ENCODE measurements at places on chromosomes 4 and X. TPM values are rescaled to one million over a fixed set of nuclear protein-coding genes. Genes with fewer than 3 reads are reported as not detected.

The KDR gene
- 14.5 TPM for polyA plus RNA-seq

The NWD2 gene
- polyA plus RNA-seq: 0.64 TPM

The WWC2 gene
- 19.7 TPM for polyA plus RNA-seq

- no peak overlapping the region for H3K4me3 ChIP-seq
- DNase-seq: no peak
- H3K27me3 ChIP-seq: no peaks in the 10 kb centered on the region
- no peaks in the 10 kb centered on the region for H3K36me3 ChIP-seq
- H3K4me1 ChIP-seq: peaks cover 9% of the 10 kb centered on the region
- H3K27ac ChIP-seq: no peak overlapping the region
Observed at GRCh38 chr4:37981844-37982720, 21.9 kb downstream of the PTTG2 start.

- H3K4me1 ChIP-seq: peaks cover 3% of the 10 kb centered on the region
- H3K27me3 ChIP-seq: no peaks in the 10 kb centered on the region
- DNase-seq: no peak
Observed at GRCh38 chrX:103831342-103831802, 685 bp downstream of the RAB9B start.

DNA sequence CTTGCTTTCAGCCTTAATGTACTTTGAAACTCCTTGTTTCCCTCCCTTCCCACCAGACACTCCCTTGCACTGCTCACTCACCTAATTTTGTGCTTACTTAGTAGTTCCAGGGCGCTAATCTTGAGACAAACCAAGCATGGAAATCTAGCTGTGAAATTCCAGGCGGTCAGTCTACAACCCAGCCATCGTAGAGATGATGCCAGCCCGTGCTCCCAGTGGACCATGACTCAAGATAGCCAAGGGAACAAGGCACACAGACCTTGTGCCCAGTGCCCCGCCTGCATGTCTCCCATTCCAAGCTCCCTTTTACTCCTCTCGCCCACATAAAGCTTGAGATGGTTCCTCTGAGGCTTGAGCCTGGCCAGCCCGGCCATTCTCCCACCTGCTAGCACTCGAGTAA lies 11.1 kb downstream of the TREX2 start:
- H3K36me3 ChIP-seq: no peaks in the 10 kb centered on the region
- no peak for DNase-seq
- H3K4me3 ChIP-seq: no peak overlapping the region
- no peak overlapping the region for H3K27ac ChIP-seq
- H3K27me3 ChIP-seq: no peaks in the 10 kb centered on the region
- H3K4me1 ChIP-seq: no peaks in the 10 kb centered on the region

- H3K27ac ChIP-seq: no peak overlapping the region
- no peak for DNase-seq
- H3K4me3 ChIP-seq: no peak overlapping the region
- no peaks in the 10 kb centered on the region for H3K27me3 ChIP-seq
Observed at GRCh38 chrX:71545364-71545763, 12.5 kb downstream of the OGT start.

The ZCCHC12 gene
- 9.1 TPM for polyA plus RNA-seq

- H3K27ac ChIP-seq: peak overlapping the region; percentile 86
- H3K27me3 ChIP-seq: no peaks in the 10 kb centered on the region
- H3K36me3 ChIP-seq: peaks cover 25% of the 10 kb centered on the region
- no peak for DNase-seq
Observed at GRCh38 chr4:145097331-145097820, 620 bp downstream of the ANAPC10 start.

- no peaks in the 10 kb centered on the region for H3K4me1 ChIP-seq
- no peaks in the 10 kb centered on the region for H3K27me3 ChIP-seq
- no peak for DNase-seq
- H3K4me3 ChIP-seq: no peak overlapping the region
- H3K36me3 ChIP-seq: no peaks in the 10 kb centered on the region
Observed at GRCh38 chr4:146436423-146437162, 85.1 kb downstream of the SLC10A7 start.

The ELF2 gene
- 42.4 TPM for polyA plus RNA-seq

GRCh38 chr4:36043901-36044300 lies 200.4 kb downstream of the ARAP2 start:
- no peak for DNase-seq
- no peaks in the 10 kb centered on the region for H3K4me1 ChIP-seq
- H3K27ac ChIP-seq: no peak overlapping the region
- H3K27me3 ChIP-seq: no peaks in the 10 kb centered on the region
- H3K36me3 ChIP-seq: no peaks in the 10 kb centered on the region

DNA sequence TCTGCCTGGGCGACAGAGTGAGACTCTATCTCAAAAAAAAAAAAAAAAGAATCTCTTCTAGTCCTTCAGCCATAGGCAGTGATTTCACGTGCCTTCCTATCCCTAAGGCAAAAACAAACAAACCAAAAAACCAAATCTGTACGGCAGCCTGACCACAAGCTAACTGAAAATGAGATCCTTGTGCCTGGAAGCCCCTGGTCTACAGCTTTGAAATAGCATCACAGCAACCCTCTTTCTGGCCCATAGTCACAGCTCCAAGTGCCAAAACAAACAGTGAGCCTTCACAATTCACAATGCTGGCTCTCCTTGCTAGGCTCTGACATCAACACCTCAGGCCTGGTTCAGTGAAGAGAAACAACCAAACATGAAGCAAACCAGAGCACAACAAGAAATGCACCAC lies 46.1 kb downstream of the TMEM150C start:
- H3K4me1 ChIP-seq: no peaks in the 10 kb centered on the region
- no peak overlapping the region for H3K27ac ChIP-seq
- H3K36me3 ChIP-seq: no peaks in the 10 kb centered on the region
- no peak overlapping the region for H3K4me3 ChIP-seq

The OTC gene
- polyA plus RNA-seq: 74.5 TPM

The FAM53A gene
- 0.84 TPM for polyA plus RNA-seq

GRCh38 chr4:152029631-152030030 lies 268.8 kb upstream of the GATB start:
- H3K4me1 ChIP-seq: no peaks in the 10 kb centered on the region
- H3K27me3 ChIP-seq: no peaks in the 10 kb centered on the region
- H3K36me3 ChIP-seq: no peaks in the 10 kb centered on the region
- no peak overlapping the region for H3K27ac ChIP-seq

The TMEM187 gene
- 4.9 TPM for polyA plus RNA-seq

The ANOS1 gene
- 5.9 TPM for polyA plus RNA-seq

The GK2 gene
- polyA plus RNA-seq: not detected

The SOX3 gene
- polyA plus RNA-seq: not detected

The PHF8 gene
- polyA plus RNA-seq: 20.5 TPM

- H3K4me1 ChIP-seq: no peaks in the 10 kb centered on the region
- no peaks in the 10 kb centered on the region for H3K27me3 ChIP-seq
- H3K36me3 ChIP-seq: no peaks in the 10 kb centered on the region
- no peak overlapping the region for H3K4me3 ChIP-seq
- DNase-seq: peak; percentile 30
- no peak overlapping the region for H3K27ac ChIP-seq
Observed at GRCh38 chr4:6019316-6020263, 1.4 kb upstream of the C4orf50 start.

The RAP2C gene
- polyA plus RNA-seq: 39.2 TPM

DNA sequence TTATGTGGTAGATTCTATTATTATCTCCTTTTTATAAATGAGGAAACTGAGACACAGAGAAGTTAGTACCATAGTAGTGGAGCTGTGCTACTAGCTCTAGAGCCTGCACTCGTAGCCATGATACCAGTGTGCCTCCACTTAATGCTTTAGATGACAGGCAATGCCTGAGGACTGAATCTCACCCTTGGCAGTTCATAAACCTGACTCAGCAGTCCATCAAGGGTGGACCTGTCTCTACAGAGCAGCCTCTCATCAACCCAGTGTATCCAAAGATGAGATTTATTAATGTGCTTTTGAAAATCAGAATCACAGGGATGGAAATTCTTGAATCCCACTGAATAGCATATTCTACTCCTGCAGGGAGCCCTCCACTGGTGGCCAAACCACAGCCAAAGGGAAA lies 483.2 kb upstream of the DIPK2B start:
- no peaks in the 10 kb centered on the region for H3K27me3 ChIP-seq
- DNase-seq: no peak
- H3K36me3 ChIP-seq: no peaks in the 10 kb centered on the region
- no peak overlapping the region for H3K27ac ChIP-seq
- no peak overlapping the region for H3K4me3 ChIP-seq
- no peaks in the 10 kb centered on the region for H3K4me1 ChIP-seq

The FAM114A1 gene
- polyA plus RNA-seq: 36.9 TPM

GRCh38 chrX:56248492-56248891 lies 16.3 kb downstream of the KLF8 start:
- no peaks in the 10 kb centered on the region for H3K27me3 ChIP-seq
- H3K4me1 ChIP-seq: no peaks in the 10 kb centered on the region
- H3K27ac ChIP-seq: no peak overlapping the region
- peak; percentile 24 for DNase-seq
- no peak overlapping the region for H3K4me3 ChIP-seq

DNA sequence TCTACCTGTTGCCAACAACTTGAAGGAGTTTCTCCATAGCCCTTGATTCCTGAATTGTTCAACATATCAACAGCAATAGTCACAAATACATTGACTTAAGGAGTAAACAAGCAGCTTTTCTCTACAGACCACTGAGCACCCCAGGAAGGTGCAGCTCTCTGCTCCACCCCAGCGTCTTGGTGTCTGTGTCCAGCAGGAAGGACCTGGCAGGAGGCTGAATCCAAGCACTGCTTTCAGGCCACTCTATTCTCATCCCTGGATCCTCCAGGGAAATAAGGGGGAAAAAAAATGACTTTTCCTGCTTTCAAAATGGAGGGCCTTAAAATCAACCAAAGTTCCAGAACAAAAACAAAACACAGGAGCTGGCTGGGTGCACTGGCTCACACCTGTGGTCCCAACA lies 160.3 kb upstream of the MAB21L2 start:
- no peaks in the 10 kb centered on the region for H3K4me1 ChIP-seq
- no peaks in the 10 kb centered on the region for H3K27me3 ChIP-seq
- H3K27ac ChIP-seq: no peak overlapping the region
- peaks cover 12% of the 10 kb centered on the region for H3K36me3 ChIP-seq
- no peak overlapping the region for H3K4me3 ChIP-seq

GRCh38 chr4:136203199-136203598 lies 1329.1 kb downstream of the PCDH18 start:
- no peaks in the 10 kb centered on the region for H3K4me1 ChIP-seq
- no peak overlapping the region for H3K4me3 ChIP-seq
- H3K36me3 ChIP-seq: no peaks in the 10 kb centered on the region
- no peaks in the 10 kb centered on the region for H3K27me3 ChIP-seq
- no peak overlapping the region for H3K27ac ChIP-seq
- no peak for DNase-seq

- no peaks in the 10 kb centered on the region for H3K4me1 ChIP-seq
- no peak overlapping the region for H3K4me3 ChIP-seq
- no peak for DNase-seq
- H3K27ac ChIP-seq: no peak overlapping the region
- peaks cover 17% of the 10 kb centered on the region for H3K36me3 ChIP-seq
- H3K27me3 ChIP-seq: no peaks in the 10 kb centered on the region
Observed at GRCh38 chr4:53424280-53424679, 46.8 kb downstream of the FIP1L1 start.

- H3K27me3 ChIP-seq: no peaks in the 10 kb centered on the region
- no peak for DNase-seq
- no peak overlapping the region for H3K27ac ChIP-seq
- H3K36me3 ChIP-seq: no peaks in the 10 kb centered on the region
Observed at GRCh38 chr4:119765951-119766350, 137.3 kb upstream of the PDE5A start.

DNA sequence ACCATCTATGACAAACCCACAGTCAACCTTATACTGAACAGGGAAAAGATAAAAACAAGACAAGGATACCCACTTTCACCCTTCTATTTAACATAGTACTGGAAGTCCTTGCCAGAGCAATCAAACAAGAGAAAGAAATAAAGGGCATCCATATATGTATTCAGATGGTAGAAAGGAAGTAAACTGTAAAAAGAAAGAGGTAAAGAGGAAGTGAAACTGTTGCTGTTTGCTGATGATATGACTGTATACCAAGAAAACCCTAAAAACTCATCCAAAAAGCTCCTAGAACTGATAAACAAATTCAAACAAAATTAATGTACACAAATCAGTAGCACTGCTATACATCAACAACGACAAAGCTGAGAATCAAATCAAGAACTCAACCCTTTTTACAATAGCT lies 538.7 kb upstream of the PABPC4L start:
- no peaks in the 10 kb centered on the region for H3K27me3 ChIP-seq
- no peaks in the 10 kb centered on the region for H3K4me1 ChIP-seq
- no peak overlapping the region for H3K27ac ChIP-seq

DNA sequence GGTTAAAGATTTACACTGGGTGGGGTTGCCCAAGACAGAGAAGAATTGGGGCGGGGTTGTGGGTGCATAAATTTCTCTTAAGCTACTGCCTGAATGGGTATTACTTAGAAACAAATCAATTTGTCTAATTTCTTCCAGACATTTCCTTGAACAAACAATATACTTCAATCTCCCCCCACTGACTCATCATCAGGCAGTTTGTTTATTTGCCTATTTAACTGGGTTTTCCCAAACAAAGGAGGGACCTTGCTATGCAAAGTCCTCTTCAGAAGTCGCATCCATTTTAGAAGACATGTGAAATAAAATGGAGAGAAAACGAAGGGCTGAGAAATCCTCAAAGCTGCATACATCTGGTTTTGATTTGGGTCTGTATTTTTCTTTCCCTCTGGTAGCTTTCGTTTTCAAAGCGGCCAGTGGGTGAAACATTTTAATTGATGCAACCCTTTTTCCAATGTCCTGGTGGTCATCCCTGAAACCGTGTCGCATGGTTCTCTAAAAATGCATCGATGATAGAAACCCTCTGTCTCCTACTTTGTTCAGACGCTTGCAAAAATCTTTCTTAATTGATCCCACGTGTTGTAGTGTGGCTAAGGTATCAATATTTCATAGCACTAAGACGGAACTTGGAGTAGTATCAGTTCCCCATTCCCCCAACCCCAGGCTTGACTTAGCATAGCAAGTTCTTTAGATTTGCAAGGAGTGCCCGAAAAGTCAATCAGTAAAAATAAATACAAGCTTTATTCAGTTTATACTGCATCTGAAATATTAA lies 115.1 kb upstream of the MXRA5 start:
- H3K4me3 ChIP-seq: no peak overlapping the region
- no peak overlapping the region for H3K27ac ChIP-seq
- DNase-seq: no peak
- H3K27me3 ChIP-seq: no peaks in the 10 kb centered on the region

The SCML2 gene
- 6.1 TPM for polyA plus RNA-seq

DNA sequence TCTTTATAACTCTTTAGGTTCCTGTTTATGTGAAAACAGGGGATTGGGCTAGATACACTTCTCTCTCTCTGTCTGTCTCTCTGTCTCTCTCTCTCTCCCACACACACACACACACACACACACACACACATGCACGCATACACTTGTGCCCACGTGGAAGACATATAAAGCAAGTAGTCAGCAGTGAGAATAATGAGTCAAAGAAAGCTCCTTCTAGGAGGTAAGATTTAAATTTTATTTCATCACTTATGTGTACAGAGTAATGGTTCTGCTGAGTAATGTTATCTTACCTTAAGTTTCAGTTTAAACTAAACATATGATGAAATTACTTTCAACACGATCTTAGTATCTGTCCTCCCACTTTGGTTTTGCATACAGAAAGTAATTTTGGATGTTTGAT lies 243.0 kb upstream of the TEX13A start:
- H3K36me3 ChIP-seq: no peaks in the 10 kb centered on the region
- no peak overlapping the region for H3K4me3 ChIP-seq
- H3K27me3 ChIP-seq: no peaks in the 10 kb centered on the region
- no peaks in the 10 kb centered on the region for H3K4me1 ChIP-seq

GRCh38 chr4:73409012-73409862 lies 5.2 kb downstream of the ALB start:
- no peaks in the 10 kb centered on the region for H3K27me3 ChIP-seq
- no peaks in the 10 kb centered on the region for H3K4me1 ChIP-seq
- peak overlapping the region; percentile 61 for H3K27ac ChIP-seq
- peak; percentile 12 for DNase-seq
- no peak overlapping the region for H3K4me3 ChIP-seq
- no peaks in the 10 kb centered on the region for H3K36me3 ChIP-seq

Measured in large intestine (tissue), 12 donors.